ENCODE measurements at places on chromosomes 1 and 21. TPM values are rescaled to one million over a fixed set of nuclear protein-coding genes. Genes with fewer than 3 reads are reported as not detected.

ACKR1 gene
- 0.58 TPM for total RNA-seq

GRCh38 chr1:216005916-216006315 lies 417.3 kb downstream of the USH2A start:
- DNase-seq = no peak

DNA sequence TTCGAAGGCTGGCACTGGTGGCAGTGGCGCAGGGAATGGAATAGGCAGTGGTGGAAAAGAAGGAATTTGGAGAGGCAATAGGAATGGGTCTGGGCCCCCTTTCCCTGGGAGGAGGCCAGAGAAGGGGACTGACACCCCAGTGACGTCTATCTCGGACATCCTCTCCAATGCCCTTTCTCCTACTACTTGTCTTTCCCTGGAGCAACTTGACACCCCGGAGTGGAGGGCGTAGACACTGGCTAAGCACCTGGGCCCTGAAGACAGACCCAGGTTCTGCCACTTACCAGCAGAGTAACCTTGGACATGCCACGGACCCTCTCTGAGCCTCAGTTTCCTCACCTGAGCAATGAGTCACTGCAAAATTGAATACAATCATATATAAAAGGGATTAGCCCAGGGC lies 86.8 kb downstream of the CAMK2N1 start:
- no peak for DNase-seq

DNA sequence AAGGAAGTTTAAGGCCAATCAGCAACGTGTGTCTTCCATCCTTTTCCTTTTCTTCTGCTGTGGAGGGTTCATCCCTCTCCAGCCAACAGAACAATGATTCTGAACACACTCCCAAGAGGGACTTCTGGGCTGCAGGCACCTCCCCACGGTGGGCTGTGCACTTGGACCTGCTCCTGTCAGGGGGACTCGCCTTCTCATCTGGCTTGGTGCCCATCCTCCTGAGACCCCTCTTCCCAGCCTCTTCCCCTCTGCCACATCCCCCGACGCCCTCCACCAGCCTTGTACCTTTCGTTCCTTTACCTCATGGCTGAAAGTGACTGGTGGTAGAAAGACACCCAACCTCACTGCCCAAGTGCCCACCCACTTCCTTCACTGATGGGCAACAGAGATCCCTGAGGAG lies 26.0 kb upstream of the SLAMF9 start:
- no peak for DNase-seq

- DNase-seq = no peak
These were observed 72.1 kb downstream of the S1PR1 start for GRCh38 chr1:101308935-101309333.

DNA sequence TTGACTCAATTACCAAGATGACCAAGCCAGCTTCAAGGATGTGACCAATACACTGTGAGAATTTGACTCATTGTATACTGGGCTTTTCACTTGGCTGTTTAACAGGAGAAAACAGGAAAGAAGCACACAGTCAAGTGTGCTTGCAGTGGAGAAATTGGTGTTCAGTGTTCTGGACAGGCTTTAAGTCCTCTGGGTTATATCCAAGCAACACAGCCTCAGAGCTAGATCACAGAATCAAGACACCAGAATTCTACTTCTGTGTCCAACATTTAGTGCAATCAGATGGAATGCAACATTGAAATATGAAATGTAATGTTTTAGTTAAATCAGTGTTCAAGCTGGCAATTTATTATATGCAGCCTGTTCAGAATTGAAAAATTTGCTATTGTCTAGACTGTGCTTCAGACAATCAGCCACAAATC lies 694.4 kb downstream of the LTN1 start:
- no peak for DNase-seq

Data from K562 (cell line).